ENCODE measurements at places on chromosomes 1 and 21.

DNA sequence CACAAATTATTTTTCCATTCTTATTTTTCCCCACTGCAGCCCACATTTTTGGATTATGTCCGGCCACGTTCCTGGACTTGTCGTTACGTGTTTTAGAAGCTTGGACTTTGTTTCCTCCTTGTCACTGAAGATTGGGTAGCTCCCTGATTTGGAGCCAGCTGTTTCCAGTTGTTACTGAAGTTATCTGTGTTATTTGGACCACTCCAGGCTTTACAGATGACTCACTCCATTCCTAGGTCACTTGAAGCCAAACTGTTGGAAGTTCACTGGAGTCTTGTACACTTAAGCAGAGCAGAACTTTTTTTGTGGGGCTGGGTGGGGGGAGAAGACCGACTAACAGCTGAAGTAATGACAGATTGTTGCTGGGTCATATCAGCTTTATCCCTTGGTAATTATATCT, 12.2 kb upstream of the AXDND1 start:
- DNase-seq: no peak

- DNase-seq: no peak
These were observed 457 bp downstream of the TRAPPC3 start for GRCh38 chr1:36148821-36149236.

GRCh38 chr1:23563003-23563402, 3.7 kb upstream of the ID3 start:
- DNase-seq: no peak

- no peak for DNase-seq
These were observed 5.0 kb downstream of the WDR77 start for GRCh38 chr1:111444031-111444430.

DNA sequence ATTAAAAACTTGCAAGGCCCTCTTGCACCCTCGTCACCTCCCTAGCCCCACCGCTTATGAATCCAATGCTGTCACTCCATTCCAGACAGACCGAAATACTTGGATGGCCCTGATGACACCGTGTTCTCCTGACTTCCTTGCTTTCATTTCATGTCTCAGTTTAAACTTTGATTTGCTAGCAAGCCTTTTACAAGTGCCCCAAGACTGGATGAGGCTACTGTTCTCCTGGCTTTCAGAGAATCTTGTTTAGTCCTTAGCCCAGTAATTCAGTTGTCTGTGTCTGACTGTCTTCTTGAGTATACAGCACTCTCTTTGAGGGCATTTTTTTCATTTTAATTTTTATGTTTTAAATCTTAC, 824 bp upstream of the IFI44L start:
- no peak for DNase-seq

GRCh38 chr1:85654066-85654782, 54.0 kb downstream of the ZNHIT6 start:
- no peak for DNase-seq

DNA sequence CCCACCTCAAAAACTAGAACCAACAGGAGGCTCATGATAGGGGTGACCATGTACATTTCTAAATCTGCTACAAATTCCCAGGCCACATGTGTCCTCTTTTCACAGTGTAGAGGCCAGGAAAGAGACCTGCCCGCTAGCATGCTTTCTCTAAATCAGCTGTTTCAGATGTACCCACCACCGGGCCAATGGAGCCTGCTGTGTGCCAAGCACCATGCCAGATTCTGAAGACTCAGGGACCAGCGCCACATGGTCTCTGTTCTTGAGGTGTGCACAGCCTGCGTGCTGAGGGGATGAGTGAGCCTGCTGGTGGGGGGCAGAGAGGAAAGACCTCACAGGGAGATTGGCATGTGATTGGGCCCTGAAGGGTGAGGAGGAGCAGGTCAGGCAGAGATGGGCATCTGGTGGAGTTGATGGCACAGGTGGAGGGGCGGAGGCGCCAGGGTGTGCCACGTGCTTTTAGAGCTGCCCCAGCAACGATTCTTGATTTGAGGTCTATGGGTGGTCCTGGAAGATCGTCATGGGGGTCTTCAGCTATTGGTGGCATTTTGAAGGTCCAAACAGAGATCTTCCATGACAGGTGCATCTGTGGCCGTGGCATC, 485.1 kb upstream of the VAMP3 start:
- DNase-seq: no peak

- DNase-seq: no peak
These were observed 19.5 kb downstream of the GLIS1 start for GRCh38 chr1:53719469-53719868.

DNA sequence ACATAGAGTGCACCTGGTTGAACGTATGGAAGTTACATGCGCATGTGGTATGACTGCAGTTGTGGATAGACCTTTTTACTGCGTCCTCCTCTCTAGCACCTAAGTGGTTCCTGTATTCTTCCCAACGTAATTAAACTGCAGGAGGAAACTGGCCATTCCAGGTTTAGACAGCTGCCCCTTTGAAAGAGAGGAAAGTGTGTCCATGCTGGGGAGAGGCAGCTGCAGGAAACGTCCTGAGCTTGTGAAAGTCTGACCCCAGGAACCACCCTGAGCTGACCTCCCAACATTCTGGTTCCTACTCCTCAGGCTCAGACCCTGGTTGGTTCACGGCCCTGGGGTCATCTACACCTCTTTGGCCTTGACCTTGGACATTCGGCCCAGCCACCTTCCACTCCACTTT, 309.3 kb downstream of the DISC1 start:
- no peak for DNase-seq

- DNase-seq: no peak
These were observed 28.1 kb downstream of the IL23R start for GRCh38 chr1:67194209-67194863.

DNA sequence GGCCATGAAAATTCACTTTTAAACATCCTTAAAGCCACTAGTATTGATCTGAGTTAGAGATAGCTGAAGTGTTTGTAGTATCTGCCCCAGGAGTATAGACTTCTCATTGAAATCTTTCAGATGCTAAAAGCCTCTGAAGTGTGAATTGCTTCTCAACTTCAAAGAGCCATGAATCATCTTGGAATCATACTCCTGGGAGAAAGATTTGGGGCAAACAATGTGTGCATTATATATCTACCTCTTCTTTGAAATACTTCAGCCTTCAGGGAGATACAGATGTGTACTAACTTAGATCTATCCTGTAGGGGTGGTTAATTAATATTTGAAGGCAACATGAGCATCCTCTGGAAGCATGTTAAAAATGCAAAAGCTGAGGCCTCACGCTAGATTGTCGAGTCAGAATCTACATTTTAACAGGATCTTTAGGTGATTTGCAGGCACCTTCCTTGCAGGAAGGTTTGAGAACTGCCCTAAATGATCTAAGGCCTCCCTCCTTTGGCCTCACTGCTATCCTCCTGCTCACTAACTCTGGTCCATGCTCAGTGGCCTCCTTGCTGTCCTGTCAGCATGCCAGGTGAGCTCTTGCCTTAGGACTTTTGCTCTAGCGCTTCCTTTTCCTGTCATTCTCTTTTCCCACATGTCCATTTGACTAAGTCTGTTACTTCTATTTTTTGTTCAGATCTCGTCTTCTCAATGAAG, 6.0 kb upstream of the SCYL3 start:
- DNase-seq: no peak

- DNase-seq: no peak
These were observed 377.4 kb downstream of the RRAGC start for GRCh38 chr1:38481871-38482826.

- DNase-seq: no peak
These were observed 465 bp downstream of the HUNK start for GRCh38 chr21:31873275-31873695.

DNA sequence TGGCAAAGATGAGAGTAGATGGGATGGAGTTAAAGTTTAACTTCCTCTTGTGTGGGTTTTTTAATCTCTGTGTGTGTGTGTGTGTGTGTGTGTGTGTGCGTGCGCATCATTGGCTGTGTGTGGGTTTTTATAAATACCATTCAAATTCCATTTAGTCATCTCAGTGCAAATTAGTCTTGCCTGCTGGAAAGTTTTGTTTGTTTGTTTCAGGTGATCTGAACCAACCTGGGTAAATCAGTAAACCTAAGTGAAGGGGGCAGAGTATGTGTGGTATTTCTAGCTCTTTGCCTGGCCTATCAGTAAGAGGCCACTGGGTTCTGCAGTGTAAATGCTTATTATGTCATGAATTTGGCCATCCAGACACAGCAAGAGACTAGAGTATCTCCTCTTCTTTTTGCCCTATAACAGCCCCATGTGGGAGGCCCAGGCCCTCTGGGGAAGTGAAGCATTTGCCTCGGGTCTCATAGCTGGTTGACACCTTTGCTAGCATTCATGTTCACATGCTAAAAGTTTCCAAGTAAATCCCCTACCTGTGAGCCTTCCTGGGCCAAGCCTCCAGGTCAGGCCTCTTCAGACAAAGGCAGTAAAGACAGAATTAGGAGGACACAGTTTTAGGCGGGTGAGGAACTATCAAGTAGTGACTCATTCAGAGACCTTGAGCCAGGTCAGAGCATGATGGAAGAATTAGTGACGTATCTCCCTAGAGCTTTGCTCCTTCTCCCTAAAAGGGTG, 14.7 kb downstream of the INTS3 start:
- no peak for DNase-seq

GRCh38 chr1:184176058-184176457, 124.5 kb downstream of the TSEN15 start:
- DNase-seq: no peak

GRCh38 chr1:60044881-60045280, 28.7 kb downstream of the C1orf87 start:
- no peak for DNase-seq

DNA sequence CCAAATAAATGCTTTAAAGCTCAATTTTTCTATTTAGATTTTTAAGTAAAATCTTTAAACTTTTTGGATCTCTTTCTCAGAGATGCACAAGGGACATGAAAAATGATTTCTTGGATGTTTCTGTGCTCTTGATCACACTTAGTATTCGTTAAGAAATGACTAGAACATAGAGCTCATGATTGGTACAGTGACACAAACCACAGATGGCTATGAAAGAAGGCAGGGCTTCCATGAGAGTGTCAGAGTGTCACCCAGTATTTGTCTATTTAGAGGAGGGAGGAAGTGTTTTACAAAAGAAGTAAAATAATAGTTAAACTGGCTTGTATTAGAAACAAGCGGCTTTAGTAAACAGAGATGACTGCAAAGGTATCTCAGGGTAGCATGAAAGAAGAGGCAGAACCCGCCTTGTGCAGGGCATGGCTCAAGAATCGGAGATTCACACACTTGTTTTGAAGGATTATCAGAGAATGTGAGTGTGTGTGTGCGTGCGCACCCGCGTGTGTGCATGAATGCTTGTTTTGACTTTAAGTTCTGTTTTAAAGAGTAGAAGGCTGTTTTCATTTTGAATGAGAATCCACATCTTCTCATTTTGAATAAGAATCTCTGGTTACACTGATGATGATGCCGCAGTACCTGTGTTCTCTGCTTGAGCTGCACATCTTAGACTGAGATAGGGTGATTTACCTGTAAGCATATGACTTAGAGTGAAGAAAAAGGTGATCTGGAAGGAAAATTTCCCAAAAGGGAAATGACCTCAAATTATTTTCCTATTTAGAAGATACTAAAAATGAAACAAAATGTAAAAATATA, 82.1 kb downstream of the VPS26C start:
- DNase-seq: no peak

DNA sequence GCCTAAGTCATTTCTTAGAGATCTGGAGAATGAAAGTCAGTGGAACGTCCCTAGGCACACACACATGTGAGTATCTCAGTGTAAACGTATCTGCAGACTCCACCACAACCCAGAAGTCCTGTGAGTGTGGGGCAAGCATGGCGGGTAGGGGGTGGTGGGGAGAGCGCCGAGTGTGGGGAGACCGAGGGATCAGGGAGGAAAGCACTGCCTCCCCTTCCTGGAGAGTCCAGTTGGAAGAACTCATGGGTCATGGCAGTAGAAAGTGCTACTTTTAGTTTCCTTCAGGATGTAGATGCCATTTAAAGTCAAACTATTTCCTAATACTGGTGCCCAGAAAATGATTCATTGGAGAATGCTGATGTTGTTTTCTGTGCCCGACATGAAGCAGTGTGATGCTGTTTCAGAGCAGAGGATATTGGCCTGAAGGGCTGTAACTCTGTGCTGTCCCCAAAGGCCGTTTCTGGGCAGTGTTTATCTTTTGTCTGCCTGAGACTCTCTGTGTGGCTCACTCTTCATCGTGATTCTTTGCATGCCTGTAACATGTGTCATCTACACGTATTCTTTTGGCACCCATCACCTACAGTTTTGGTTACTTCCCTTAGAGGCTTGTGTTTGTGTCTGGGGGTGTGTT, 45.7 kb upstream of the TSPAN2 start:
- no peak for DNase-seq

GRCh38 chr21:37704751-37705150, 211.5 kb downstream of the KCNJ6 start:
- DNase-seq: no peak

DNA sequence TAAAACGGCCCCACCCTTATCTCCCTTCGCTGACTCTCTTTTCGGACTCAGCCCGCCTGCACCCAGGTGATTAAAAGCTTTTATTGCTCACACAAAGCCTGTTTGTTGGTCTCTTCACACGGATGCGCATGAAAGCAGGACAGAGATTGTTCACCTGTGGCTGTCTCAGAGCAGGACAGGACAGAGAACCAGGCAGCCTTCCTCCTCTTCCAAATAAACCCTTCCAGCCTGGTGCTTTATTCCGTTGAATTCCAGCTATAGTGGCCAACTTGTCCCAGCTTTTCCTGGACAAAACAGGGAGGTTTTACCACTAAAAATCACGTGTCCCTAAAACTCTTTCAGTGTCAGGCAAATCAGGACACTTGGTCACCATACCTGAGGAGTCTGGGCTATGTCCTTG, 9.5 kb upstream of the DMRTB1 start:
- no peak for DNase-seq

DNA sequence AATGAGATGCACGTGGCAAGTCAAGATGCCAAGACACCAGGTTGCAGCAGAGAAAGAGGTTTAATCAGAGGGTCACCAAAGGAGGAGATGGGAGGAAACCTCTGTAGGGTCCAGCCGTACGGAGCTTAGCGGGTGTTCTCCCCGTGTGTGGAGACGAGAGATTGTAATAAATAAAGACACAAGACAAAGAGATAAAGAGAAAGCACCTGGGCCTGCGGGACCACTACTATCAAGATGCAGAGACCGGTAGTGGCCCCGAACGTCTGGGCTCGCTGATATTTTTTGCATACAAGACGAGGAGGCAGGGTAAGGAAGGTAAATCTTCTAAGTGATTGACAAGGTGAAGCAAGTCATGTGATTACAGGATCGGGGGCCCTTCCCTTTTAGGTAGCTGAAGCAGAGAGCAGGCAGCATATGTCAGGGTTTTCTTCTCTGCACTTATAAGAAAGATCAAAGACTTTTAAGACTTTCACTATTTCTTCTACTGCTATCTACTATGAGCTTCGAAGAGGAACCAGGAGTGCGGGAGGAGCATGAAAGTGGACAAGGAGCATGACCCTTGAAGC, 41.2 kb upstream of the TDRD10 start:
- DNase-seq: no peak
